ENCODE measurements at places on chromosomes 3 and 15. TPM values are rescaled to one million over a fixed set of nuclear protein-coding genes. Genes with fewer than 3 reads are reported as not detected.
A peak's percentile ranks its signal among the peaks of the same experiment; 100 is the strongest.

- DNase-seq = no peak
These were observed 38.4 kb downstream of the CMC1 start for GRCh38 chr3:28279770-28280169.

DNA sequence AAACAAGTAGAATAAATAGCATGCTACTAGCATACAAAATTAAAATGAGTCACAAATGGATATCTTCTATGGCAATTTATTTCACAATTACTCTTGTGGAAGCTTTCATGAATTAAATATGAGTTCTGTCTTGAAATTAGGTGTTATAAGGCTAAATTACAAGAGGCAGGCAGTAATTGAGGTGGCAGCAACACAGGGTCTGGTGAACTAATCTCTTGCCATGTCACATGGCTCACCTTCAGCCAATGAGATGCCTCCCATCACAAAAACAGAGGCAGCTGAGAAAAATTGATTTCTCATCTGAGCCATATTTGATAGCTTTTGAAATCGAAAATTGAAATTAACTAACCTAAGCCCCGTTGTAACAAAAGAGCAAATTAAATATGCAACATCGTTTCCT is 268.8 kb downstream of the NR2F2 start:
- no peak for DNase-seq

- DNase-seq = no peak
These were observed 33.4 kb upstream of the RSL24D1 start for GRCh38 chr15:55230051-55230670.

GRCh38 chr15:31338879-31339557 is 12.4 kb downstream of the KLF13 start:
- peak; percentile 78 for DNase-seq

DNA sequence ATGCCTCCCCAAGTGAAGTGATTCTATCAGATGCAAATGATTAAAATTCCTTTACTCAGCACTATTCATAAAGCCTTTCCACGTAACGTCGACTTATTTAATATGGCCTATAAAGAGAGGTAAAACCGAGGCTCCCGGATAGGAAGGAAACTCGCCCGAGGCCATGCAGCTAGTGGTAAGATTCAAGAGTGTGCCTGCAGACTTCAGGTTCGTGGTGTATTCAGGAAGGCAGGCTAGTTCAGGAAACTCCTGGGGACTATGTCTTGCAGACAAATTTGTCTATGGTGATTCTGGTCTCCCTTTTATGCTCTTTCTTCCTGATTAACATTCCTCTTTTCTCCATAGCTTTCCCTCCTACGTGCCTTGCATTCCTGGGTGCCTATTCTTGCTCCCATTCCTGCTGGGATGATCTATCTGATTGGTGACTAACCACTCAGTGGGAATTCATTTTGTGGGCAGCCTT is 150.7 kb downstream of the SST start:
- no peak for DNase-seq

DNA sequence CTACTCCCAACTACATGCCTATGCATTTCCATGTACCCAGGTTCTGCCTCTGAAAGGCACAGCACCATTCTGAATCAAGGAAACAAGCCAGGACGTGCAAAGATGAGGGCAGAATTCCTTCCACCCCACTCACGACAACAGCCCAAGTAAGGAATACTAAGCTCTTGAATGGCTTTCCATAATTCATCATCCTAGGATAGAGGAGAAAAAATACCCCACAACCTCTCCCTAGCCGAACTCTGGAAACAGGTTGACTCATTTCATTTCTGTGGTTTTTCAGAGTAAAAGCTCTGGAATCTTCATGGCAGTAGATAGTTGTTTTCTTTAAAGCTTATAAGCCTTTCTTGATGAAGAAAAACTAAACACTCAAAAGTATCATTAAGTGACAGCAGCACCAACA is 77.8 kb downstream of the PDZRN3 start:
- no peak for DNase-seq

The CHRNA7 gene
- total RNA-seq = 8.9 TPM

The ZNF501 gene
- total RNA-seq = 1.8 TPM

All from SJCRH30 (cell line).